ENCODE measurements at places on chromosomes 11 and 22.

DNA sequence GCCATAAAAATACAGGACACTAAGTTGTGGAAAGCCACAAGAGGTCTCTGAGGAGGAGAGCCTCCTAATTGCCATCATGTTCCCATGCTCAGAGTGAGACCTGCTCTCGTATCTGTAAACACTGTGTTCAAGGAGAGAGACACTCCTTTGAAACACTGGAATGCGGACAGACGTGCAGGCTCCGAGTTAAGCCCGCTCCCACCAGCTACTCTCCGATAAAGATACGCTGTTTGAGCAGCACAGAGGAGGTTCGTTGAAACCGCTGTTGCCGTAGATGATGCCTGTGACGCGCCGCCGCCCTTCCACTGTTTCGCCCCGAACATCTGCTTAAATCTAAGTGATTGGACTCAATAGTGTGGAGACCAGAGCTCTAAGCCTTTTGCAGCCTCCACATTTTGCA is 25.1 kb downstream of the NUP50 start:
- DNase-seq = no peak

GRCh38 chr11:43399983-43400630 is 41.4 kb downstream of the TTC17 start:
- no peak for DNase-seq

DNA sequence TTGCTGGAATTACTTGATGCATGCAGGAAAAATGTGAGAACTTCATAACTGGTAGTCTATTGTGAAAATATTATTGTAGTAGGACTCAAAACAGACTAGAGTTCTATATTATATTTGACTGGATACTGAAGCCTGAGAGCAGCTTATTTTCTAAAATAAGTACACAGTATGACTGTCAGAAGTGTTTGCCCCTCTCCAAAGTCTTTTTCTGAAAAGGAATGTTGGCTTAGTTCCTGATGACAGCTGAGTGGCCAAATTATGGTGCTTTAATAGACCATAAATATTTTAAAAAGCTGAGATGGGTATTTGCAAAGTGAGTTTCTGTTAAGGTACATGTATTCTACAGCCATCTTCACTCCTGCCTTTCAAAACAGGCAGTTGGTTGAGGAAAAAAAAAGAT is 13.1 kb downstream of the ZBED5 start:
- DNase-seq = no peak

- no peak for DNase-seq
These were observed 943 bp upstream of the YWHAH start for GRCh38 chr22:31943206-31943977.

GRCh38 chr11:122277493-122277892 is 161.5 kb upstream of the BLID start:
- no peak for DNase-seq

GRCh38 chr11:31492320-31492913 is 17.0 kb downstream of the IMMP1L start:
- DNase-seq = no peak

DNA sequence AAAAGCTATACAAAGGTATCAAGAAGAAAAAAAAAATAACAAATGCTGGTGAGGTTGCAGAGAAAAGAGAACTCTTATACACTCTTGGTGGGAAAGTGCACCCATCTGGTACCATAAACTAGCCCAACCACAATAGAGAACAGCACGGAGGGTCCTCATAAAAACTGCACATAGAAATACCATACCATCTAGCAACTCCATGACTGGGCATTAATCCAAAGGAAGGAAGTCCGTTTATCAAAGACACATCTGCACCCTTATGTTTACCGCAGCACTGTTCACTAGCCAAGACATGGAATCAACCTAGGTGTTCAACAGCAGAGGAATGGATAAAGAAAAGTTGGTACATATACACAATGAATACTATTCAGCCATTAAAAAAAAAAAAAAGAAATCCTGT is 10.8 kb upstream of the CLDN5 start:
- no peak for DNase-seq

DNA sequence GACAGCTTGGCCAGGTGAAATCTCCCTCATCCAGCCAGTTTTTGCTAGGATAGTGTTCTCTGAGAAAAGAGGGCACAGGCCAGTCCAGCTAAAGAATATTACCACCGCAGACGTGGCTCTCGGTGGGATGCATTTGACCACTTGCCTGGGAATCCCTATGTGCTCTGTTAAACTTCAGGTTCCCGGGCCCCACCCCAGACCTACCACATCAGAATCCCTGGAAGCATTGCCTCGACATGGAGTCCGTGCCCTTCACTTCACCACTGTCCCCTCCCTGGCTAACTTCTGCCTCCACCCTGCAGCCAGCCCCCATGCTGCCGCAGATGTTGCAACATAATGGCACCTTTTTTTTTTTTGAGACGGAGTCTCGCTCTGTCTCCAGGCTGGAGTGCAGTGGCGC is 56.9 kb upstream of the EMID1 start:
- DNase-seq = no peak

DNA sequence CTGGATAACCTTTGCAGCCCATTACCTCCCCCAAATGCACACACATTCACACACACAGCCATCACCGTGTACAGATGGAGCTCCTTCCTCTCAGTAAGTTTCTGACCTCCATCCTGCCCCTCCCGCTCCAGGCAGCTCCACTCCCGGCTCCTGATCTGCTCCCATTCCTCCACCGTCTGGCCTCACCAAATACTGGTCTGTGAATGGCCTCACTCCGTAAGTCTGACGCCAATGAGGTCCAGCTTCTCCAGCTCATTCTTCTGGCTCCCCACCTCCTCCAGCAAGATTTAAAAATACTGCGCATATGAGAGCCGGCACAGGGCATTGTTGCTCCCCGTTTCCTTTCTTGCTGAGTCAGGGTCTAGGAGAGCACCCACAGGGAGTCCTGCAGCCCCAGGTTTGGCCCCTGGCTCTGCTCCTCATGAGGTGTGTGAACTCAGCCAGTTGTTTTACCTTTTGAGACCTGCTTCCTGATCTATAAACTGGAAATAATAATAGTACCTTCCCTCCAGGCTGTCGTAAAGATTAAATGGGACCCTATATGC is 14.0 kb upstream of the TUB start:
- no peak for DNase-seq

DNA sequence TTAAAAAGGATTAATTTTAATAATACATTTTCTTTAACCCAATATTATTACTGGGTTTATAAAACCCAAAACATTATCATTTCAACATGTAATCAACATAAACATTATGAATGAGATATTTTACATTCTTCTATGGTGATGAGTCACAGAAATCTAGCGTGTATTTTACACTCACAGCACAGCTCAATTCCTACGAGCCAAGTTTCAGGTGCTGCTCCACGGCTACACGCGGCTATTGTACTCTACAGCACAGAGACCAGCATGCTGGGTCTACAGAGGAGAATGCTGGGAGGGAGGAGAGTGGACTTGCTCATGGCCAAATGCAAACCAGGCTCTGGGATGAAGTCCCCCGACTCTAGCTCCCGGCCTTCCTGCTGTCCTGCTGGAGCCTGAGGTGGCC is 72.0 kb upstream of the LMO1 start:
- DNase-seq = no peak

DNA sequence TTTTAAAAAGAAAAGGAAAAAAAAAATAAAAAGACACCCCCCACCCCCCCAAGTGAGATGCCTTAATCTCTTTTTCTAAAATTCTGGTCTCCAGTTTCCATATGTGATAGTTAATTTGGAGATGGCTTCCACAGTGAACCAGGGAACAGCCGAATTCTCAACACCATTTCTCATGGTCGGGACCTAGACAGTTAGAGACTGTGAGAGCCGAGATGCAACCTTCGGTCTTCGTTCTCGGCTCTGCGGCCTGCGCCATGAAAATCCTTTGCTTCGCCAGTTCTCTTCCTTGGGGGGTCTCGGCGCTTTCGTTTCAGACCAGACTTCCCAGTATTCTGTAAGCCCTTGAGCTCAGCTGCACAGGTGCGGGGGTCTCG is 723 bp downstream of the CACNG2 start:
- no peak for DNase-seq

DNA sequence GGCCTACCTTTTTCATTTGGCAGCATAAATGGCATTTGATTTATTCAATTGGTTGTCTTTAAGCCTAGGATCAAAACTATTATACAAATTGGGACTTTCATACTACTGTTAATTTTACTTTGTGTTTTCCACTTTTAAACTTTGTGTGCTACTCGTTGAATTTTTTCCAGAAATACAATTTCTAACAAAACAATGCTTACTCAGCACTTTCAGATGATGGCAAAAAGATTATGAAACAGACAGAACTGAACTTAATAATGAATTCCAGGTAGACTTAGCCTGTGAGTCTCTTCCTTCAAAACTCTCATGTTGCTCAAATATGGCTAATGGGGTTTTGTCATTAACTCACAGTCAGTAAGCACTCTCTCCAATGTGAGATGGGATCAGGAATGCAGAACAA is 26.3 kb downstream of the OR5T2 start:
- no peak for DNase-seq

GRCh38 chr22:20010307-20011122 is 6.1 kb downstream of the ARVCF start:
- DNase-seq = no peak

DNA sequence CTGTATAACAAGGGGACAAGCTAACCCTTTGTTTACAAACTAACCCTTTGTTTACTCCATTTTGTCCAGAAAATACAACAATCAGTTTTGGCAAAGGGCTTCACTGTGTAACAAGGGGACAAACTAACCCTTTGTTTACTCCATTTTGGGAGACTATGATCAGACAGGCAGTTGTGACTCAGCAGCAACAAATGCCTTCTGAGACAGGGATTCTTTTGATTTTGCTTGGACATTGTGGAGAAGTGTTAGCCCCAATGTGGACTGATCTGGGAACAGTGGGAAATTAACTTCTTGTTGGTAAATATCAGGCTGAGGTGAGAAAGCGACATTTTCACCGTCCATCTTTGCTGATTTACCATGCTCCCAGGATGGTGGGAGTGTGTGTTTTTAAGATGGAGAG is 983 bp downstream of the EHF start:
- DNase-seq = no peak

DNA sequence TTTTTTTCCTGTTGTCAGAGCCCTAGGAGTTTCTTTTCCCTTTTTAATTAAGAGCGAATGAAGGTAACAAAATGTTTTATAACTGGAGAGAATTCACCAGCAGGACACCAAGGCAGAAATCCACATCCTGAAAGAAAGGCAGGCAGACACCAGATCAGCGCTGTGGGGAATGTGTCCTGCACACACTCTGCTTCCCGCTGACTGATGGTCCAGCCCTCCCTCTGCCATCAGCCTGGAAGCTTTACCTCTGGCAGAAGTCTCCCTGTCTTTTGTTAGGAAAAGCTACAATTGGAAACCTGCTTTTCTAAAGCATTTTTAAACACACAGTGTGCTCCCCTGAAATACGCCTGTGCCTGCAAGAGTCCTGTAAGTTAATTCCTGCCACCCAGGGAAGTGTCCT is 638.5 kb downstream of the NTM start:
- no peak for DNase-seq

DNA sequence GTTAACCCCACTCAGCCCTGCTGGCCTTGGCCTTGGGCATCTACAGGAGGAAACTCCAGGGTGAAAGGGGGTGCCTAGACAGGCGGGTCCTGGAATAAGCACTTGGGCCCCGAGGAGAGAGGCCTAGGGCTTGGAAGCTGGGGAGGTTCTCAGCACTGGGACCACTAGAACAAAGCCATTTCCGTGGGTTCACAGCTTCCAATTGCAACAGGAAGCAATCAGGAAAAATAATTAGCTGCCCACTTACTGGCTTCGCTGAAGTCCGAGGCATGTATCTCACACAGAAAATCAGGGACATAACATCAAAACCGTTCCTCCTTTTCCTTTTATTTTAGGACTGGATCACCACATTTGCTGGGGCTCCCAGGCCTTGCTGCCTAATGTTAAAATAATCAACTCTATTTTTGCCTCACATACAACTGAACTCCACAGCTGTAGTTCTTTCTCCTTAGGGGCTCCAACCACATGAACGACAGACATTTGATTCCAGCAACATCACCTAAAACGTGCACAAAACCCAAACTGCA is 161.1 kb upstream of the GRK3 start:
- DNase-seq = no peak

- DNase-seq = no peak
These were observed 38.2 kb upstream of the NARS2 start for GRCh38 chr11:78612721-78613377.

DNA sequence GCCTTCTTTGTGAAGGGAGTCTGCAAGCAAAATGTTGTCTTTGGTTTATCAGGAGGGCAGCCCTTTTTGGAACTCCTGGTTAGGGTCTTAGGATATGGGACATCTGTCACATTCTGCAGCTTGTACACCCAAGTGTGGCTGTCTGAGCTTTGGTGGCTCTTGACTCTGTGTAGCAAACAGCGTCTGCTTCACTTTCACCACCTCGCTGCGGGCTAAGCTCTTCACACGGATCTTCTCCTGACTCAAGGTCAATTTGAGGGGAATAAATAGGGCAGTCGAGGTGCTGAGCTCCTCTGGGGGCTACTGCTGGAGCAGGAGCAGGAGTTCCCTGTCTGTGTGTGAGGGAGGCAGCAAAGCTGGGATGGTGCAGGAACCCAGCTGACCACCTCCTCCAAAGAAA is 10.6 kb downstream of the MICAL2 start:
- DNase-seq = no peak

GRCh38 chr22:19728836-19729235 is 5.5 kb downstream of the GP1BB start:
- no peak for DNase-seq

GRCh38 chr22:40009951-40010671 is 15.4 kb downstream of the FAM83F start:
- peak; percentile 24 for DNase-seq

GRCh38 chr11:20452585-20452984 is 65.1 kb downstream of the PRMT3 start:
- no peak for DNase-seq

DNA sequence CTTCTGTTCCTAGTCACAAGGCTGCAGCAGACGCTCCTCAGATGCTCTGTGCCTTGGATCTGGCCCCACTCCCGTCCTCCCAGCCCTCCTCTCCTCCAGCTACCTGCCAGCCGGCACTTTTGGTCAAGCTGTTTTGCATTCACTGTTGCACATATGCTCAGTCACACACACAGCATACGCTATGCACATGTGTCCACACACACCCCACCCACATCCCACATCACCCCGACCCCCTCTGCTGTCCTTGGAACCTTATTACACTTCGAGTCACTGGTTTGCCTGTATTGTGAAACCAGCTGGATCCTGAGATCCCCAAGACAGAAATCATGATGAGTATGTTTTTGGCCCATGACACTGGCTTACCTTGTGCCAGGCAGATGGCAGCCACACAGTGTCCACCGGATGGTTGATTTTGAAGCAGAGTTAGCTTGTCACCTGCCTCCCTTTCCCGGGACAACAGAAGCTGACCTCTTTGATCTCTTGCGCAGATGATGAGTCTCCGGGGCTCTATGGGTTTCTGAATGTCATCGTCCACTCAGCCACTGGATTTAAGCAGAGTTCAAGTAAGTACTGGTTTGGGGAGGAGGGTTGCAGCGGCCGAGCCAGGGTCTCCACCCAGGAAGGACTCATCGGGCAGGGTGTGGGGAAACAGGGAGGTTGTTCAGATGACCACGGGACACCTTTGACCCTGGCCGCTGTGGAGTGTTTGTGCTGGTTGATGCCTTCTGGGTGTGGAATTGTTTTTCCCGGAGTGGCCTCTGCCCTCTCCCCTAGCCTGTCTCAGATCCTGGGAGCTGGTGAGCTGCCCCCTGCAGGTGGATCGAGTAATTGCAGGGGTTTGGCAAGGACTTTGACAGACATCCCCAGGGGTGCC is 109.8 kb downstream of the BCR start:
- DNase-seq = peak; percentile 24

Data from activated CD4-positive, alpha-beta T cell treated with anti-CD3 and anti-CD28 coated beads for 1 hour (primary cell).